ENCODE measurements at places on chromosomes 6 and 20.

DNA sequence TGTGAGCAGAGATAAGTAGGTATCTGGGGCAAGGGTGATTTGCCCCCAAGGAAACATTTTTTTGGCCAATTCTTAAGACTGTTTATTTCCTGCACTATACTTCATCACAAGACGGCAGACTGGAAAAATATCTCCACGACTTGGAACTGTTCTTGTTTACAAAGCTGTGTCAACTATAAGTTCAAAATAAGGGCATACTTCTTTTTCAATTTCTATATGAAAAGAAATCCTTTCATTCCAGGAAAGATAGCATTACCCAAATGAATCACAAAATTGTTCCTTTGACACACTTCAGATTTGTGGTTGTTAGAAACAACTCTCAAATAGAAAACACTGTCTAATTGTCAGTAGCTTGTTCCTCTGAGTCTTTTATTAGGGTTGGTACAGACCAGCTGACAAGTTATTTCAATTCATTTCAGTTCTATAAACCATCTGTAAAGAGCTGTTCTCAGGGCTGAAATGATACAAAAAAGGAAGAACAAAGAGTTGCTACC lies 212.9 kb upstream of the PRDM1 start:
- no peak for DNase-seq

DNA sequence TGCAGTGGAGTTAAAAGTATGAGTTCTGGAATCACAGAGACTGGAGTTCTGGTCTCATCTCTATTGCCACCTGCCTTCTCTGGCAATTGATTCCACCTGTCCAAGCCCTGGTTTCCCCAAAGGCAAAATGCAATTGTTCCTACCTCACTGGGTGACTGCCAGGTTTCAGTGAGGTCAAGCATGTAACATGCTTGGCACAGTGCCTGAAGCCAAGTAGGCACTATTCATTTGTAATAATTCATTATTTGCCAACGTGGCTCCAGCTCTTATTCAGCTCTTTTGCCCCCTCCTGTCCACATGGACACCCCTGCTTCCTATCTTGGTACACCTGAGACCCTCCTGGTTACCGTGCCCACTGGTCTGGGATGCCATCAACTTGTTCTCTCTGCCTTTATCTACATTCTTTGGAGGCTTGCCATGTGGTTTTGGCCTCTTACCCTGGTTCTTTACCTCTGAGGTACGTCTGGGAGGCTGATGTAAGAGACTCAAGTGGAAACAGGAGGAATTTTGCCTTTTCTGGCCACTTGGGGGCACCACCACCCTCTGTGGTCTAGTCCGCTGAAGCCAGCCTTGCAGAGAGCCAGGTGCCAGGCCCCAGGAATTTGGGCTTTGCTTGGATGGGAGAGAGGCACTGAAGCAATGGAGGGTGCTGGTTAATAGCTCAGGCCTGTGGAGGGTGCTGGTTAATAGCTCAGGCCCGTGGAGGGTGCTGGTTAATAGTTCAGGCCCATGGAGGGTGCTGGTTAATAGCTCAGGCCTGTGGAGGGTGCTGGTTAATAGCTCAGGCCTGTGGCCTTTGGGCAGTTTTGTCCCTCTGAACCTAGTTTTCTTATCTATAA lies 1.7 kb downstream of the KCNK15 start:
- DNase-seq: peak; percentile 70

GRCh38 chr20:56893226-56893917 lies 264.3 kb downstream of the TFAP2C start:
- DNase-seq: no peak

- DNase-seq: no peak
Measured at GRCh38 chr20:54144847-54145414, 28.9 kb downstream of the CYP24A1 start.

GRCh38 chr20:24637941-24638340 lies 168.5 kb downstream of the SYNDIG1 start:
- DNase-seq: no peak

- no peak for DNase-seq
Measured at GRCh38 chr6:128719786-128720185, 163.2 kb upstream of the LAMA2 start.

DNA sequence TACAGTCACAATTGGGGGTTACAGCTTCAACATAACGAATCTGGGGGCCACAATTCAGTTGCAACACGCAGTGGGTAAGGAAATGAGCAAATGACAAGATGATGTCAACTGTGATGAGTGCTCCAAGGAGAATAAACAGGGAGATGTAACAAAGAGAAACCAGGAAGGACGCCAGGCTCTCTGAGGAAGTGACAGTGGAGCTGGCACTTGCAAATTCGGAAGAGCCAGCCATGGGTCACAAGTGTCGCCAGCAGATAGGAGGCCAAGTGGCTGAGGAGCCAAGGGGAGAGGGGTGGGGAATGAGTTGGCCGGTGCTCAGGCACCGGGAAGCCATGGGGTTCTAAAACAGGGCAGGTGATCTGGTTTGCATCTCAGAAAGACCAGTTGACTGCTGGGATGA lies 136.4 kb downstream of the EYA2 start:
- DNase-seq: no peak

DNA sequence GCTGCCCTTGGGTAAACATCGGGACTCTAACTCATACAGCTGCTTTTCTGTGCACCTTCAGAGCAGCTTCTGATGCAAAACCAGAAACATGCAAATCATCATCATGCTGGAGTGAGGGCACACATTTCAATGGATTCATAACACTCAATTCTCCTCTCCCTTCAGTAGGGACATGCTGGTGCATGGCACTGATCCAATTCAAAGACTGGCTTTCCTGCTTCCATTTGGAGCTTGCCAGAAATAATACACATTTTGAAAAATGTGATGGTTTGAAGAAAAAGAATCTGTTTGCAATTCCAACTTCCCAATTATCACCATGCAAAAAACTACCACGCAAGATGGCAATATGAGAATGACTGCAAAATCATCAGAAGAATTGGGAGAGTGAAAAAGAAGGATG lies 65.2 kb upstream of the PDE10A start:
- DNase-seq: no peak

- DNase-seq: no peak
Measured at GRCh38 chr6:24493945-24494820, 586 bp upstream of the ALDH5A1 start.

GRCh38 chr6:69768664-69769063 lies 28.1 kb downstream of the LMBRD1 start:
- no peak for DNase-seq

DNA sequence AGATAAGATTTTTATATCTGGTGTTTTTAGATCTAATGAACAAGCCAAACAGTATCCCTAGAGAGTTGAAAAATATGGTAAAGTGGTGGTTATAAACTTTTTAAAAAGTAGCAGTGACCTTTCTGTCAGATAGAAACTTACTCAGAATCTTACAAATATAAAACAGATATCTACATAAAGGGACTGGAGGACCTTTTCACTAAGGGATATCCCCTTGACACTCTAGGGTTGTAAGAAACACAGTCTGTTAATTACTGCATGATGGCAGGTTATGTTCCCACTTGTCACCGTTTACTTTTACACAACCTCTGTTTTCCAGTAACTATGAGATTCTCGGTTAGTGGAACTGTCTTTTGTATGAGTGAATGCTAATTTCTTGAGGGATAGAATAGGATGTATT lies 11.5 kb downstream of the CFAP206 start:
- no peak for DNase-seq

- no peak for DNase-seq
Measured at GRCh38 chr6:43951063-43951755, 176.0 kb downstream of the MRPL14 start.

GRCh38 chr20:15011631-15012030 lies 674.2 kb upstream of the FLRT3 start:
- DNase-seq: no peak

- no peak for DNase-seq
Measured at GRCh38 chr20:47262365-47263013, 94.0 kb downstream of the ZMYND8 start.

GRCh38 chr20:38313676-38314075 lies 9.7 kb downstream of the BPI start:
- no peak for DNase-seq

DNA sequence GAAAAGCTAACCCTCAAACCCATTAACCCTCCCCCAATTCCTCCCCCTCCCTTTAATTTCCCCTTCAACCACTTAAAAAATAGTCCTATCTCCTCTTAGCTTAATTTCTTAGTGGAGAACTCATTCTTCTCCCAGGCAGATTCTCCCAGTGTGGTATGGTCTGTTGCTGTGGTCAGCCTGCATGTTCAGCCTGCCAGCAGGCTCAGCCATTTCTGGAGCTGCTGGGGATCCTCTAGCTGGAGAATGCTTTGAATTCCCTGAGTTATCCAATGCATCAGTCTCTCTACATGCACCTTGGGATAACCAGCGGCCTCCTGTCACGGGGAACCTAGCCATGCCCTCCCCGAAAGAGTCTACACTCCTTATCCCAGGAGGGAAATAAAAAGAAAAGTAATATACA lies 375.4 kb upstream of the RSPO3 start:
- no peak for DNase-seq

- no peak for DNase-seq
Measured at GRCh38 chr6:314377-314776, 22.1 kb downstream of the DUSP22 start.

DNA sequence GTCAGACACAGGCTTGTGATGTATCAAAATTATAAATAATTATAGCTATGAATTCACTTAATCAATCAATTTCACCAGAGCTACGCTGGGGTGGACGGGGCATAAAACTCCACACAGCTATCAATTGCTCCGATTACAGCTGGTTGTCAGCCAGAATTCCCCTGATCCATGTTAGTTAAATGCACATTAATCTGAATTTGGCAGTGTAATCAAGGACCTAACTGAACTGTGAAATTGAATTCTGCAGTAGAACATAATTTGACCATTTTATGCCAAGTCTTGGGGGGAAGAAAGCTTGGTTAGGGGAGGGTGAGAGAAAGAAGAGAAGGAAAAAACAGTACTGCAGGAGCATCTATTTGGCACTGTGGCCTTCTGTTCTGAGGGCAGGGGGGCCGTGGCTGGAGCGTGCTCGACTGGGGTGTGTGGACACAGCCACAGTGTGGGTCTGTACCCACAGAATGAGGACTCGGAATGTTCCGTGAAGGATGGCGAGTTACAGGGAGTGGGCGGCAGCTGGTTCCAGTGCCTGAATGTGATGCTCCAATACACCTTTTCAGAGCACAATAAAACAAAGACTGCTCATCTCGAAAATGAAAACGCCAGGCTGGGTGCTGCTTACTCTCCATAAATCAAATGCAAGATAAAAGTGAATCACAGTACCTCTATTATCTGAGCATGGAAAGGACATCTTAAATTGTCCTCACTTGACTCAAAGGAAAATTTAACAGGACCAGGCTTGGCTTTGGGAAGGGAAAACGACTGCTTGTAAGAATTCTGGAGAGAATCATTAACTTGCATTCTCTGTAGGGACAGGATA lies 59.2 kb downstream of the LAMP5 start:
- DNase-seq: no peak

DNA sequence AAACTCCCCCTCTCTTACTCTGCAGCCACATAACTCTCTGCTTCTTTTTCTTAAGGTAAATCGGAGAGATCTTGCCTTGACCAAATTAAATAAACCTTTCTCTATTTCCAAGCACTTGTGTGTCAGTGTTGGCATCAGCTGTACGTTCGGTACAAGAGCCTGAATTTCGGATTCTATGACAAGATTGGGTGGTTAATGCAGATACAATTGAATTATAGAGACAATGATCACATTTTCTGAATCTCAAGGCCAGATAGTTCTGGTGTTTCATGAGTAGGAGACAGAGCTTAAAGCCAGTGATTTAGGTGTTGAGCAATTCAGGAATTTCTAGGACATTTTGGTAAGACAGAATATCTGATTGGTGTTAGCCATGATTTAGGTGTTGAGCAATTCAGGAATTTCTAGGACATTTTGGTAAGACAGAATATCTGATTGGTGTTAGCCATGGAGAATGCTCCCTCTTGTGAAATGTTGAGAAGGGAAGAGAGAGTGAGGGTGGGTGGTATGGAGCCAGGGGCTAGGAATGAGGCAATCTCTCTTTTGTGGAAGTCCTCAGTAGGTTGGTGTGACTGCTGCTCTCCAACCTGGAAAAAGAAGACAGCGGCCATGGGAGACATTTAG lies 5.1 kb downstream of the SPINT3 start:
- DNase-seq: no peak

Measured in HS-27A (cell line).